Sigmoid colon (tissue), 7 donors: ENCODE measurements at places on chromosomes 7 and 10.

DNA sequence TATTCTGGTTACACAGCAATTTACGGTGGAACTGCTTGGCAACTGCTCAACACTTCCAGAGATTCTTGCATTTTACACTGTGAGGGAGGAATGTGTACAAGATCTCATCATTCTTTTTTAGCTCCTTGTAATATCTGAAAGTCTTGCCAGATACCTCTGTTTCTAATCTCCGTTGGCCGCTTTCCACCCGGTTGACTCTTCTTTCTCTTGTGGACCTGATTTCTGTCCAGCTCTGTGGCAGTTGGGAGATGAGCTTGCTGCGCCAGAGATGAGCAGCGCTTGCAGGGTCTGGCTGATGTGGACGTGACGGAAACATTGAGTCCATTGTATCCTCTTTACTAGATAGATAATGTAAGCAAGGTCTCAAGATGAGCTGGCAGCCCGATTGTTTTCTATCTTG lies 27.6 kb downstream of the SPAG6 start:
- no peak for DNase-seq
- H3K4me3 ChIP-seq = no peak overlapping the region
- H3K36me3 ChIP-seq = no peaks in the 10 kb centered on the region
- H3K4me1 ChIP-seq = no peaks in the 10 kb centered on the region

DNA sequence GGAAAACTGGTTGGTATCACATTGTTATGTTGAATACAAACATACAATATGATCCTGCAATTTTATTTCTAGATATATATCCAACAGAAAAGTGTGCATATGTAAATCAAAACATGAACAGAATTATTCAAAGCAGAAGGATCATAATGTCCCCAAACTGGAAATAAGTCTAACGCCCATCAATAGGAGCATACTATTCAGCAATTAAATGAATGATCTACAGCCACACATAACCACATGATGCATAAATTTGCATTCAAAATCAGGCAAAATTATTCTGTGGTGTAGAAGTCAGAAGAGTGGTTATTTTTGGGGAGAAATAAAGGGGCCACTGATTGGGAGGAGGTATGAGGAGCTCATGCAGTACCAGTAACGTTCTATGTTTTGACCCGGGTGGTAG lies 28.6 kb downstream of the NPY start:
- H3K4me1 ChIP-seq = no peaks in the 10 kb centered on the region
- DNase-seq = no peak
- H3K36me3 ChIP-seq = no peaks in the 10 kb centered on the region
- H3K4me3 ChIP-seq = no peak overlapping the region
- H3K27ac ChIP-seq = no peak overlapping the region

DNA sequence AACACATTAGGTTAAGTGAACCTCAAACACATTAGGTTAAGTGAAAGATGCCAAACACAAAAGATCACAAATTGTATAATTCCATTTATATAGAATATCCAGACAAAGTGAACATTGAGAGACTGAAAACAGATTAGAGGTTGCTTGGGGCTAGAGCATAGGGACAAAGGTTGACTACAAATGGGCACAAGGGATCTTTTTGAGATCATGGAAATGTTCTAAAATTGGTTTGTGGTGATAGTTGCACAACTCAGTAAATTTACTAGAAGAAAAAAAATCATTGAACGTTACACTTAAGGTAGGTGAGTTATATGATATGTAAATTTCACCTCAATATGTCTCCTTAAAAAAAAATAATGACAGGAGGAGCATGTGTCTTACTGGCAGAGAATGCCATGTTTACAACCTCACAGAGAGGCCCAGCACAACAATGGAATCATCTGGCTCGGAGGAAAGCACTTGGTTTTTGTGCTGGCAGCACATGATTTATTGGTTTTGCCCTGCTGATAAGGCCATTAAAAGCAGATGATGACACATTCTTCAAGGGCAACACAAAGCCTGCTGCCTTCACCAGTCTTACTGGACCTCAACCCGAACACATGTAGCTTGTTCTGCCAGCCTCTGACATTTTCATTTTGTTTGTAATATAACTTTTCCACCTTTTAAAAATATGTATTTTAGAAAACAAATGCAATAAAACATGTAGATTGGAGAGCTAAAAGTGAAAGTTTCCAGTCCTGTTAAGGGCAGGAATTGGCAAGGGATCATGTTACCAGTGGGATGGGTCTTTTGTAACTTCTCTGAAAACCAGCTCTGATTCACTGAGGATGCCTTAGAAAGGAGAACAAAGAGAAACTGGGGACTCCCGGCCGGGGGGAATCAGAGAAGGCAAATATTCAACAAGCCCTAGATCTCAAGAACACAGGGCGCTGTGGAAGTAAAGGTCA lies 11.9 kb upstream of the LMOD2 start:
- DNase-seq = no peak
- H3K4me1 ChIP-seq = no peaks in the 10 kb centered on the region
- peak overlapping the region; percentile 13 for H3K4me3 ChIP-seq

DNA sequence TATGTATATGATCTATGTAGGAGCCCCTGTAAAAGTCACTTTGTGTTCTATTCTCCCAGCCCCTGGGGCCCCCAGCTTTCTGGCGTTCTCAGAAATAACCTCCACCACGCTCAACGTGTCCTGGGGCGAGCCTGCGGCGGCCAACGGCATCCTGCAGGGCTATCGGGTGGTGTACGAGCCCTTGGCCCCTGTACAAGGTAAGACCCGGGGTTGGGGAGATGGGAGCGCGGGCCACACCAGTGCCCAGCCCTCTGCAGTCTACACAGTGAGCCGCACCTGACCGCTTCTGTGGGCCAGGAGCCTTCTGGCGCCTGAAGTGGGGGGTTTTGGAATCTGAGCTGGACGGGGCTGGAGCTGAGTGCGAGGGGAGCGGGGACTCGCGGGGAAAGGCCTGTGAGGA lies 472.1 kb upstream of the FOXK1 start:
- H3K4me1 ChIP-seq = no peaks in the 10 kb centered on the region
- no peaks in the 10 kb centered on the region for H3K27me3 ChIP-seq
- no peak for DNase-seq
- H3K36me3 ChIP-seq = no peaks in the 10 kb centered on the region
